ENCODE measurements at places on chromosomes 5 and 9.

- no peak for DNase-seq
Observed at GRCh38 chr5:86442036-86442745, 175.6 kb upstream of the COX7C start.

DNA sequence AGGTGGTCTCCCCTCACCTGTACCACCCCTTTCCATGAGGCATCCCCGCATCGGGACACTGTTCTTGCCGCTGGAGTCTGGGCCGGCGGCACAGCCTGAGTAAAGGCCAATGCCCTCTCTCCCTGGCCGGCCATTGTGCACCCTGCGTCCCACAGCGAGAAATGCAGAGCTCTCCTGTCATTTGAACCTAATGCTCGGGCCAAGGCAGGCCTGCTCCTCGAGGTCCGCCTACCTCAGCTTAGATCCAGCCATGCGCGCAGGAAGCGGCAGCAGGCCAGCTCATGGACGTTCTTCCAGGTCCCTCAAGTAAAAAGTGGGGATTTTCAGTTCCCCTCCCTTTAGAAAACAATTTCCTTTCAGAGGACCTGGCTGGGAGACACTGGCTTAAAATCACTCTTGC is 135.0 kb downstream of the HSD17B3 start:
- DNase-seq, result no peak

DNA sequence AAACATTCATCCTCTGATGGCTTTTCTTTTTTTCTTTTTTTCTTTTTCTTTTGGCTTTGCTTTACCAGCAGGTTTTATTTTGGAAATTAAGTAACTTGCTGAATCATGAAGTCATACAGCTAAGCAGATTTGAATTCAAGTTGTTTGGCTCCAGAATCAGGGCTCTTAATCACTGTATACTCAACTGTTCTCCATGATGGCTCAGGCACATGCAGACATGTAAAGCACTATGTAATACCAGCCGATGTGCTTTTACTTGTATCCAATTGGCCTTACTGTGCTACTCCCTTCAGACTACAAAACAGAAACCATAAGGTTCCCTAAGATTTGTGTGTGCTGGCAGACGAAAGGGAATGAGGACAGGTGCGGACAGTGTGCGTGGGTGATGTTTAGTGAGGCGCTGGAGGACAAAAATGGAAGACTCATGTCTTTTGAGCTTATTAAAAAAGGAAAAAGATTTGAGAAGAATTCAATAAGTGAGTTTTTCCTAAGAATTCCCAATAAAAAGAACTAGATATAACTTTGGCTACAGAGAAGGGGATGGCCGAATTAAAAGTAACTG is 44.7 kb upstream of the OTP start:
- DNase-seq, result no peak

DNA sequence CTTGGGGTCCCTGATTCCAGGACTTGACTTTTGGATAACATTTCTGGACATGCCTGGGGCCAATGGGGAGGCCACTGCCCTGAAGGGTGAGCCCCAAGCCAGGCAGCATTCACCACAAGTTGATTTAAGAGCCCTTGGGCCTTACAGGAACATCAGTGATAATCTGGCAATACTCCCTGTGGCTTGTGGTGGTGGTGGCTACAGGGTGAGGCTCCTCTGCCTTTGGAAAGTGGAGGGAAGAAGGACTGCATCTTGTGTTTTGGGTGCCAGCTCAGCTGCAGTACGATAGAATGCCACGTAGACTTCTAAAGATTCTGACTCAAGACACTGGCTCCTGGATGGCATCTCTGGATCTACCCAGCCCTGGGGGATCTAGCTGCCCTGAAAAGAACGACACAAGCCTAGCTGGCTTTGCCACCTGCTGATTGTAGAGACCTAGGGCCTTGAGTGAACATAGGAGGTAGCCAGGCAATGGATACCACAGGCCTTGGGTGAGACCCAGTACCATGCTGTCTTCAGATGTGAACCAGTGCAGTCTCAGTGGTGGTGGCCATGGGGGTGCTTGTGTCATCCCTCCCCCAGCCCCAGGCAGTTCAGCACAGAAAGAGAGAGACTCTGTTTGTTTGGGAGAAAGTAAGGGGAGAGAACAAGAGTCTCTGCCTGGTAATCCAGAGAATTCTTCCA is 79.0 kb upstream of the DAP start:
- DNase-seq, result no peak

- DNase-seq, result no peak
Observed at GRCh38 chr5:68376935-68377334, 161.4 kb downstream of the PIK3R1 start.

GRCh38 chr5:51657340-51658240 is 274.3 kb downstream of the ISL1 start:
- no peak for DNase-seq

- no peak for DNase-seq
Observed at GRCh38 chr5:141952020-141952419, 6.0 kb downstream of the PCDH12 start.

GRCh38 chr5:95667061-95667618 is 15.7 kb downstream of the SPATA9 start:
- no peak for DNase-seq
